Skin of body (tissue), 3 donors: ENCODE measurements at places on chromosomes 11 and 22.

GRCh38 chr11:131495423-131495822, 125.0 kb downstream of the NTM start:
- no peak for DNase-seq

- no peak for DNase-seq
These were observed 1.3 kb downstream of the MACROD1 start for GRCh38 chr11:64164392-64165312.

DNA sequence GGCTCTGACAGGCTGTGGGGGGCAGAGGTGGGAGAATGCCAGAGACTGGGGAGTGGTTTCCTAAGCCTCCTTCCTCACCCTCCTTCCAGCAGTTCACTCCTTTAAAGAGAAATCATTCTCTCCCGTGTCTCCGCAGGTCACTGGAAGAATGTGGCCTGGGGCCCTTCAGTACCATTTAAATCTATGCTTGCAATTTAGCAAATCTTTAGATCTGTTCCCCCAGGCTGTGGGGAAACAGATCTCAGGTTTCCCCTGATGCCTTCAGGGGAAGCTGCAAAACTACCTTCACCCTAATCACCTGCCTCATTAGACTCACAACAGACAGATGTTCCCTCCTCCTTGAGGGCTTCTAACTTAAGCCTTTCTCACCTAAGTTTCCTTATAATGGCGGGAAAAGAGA, 55.3 kb downstream of the KIRREL3 start:
- DNase-seq, result no peak

DNA sequence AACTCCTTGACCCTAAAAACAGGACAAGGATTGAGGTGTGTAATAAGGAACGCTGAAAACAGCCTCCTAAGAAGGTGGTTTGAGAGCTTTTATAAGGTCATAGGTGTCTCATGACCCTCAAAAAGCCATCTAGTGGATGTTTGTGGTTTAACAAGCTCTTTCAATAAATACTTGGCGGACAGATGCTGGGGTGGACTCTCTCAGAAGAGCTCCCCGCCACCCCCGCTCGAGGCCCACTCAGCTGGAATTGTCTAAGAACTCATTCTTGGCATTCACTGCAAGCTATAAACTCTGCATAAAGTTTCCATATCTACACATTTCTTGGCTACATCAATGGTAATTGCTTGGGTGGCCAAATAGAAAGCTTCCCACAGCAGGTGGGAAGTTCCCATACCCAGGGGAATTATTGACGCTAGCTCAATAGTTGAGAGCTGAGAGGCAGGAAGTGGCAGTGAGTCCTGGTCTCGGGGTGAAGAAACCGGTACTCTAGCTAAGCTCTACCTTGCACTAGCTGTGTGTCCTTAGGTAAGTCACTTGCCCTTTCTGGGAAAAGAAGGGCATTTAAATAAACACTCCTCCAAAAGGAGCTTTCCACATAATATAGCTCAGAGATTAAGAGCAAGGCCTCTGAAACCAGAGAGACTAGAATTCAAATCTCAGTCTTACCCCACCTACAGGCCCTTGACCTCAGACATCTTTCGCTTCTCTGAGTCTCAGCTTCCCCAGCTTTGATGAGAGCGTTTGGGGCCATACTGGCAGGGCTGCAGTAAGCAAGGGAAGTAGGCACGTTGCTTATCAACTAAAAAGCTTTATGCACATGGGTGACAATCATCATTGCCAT, 6.4 kb downstream of the MS4A15 start:
- DNase-seq, result no peak

GRCh38 chr11:96188243-96189006, 154.6 kb downstream of the MAML2 start:
- DNase-seq, result peak; percentile 33
